Bronchial epithelial cell (primary cell): ENCODE measurements at places on chromosomes 1 and 21. TPM values are rescaled to one million over a fixed set of nuclear protein-coding genes. Genes with fewer than 3 reads are reported as not detected.

- DNase-seq: peak; percentile 80
These were observed 19.7 kb upstream of the IFNLR1 start for GRCh38 chr1:24206516-24207394.

DNA sequence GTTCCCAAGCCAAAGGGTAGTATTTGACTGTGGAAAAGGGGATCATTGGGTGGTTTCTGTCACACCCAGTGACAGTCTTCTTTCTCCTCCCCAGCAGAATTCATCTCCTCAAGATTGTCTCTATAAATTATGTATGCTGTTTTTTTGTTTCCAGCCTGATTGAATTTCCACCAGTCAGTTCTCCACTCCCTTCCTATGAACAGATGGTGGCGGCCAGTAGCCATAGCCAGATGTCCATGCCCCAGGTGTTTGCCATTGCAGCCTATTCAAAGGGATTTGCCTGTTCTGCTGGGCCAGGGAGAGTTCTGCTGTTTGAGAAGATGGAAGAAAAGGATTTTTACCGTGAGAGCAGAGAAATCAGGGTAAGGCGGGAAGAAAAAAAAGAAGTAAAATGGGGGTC lies 12.9 kb downstream of the CFAP57 start:
- DNase-seq: no peak

Gene SLC6A9
- total RNA-seq: 13.4 and 21.9 TPM in 2 replicates

Gene IL20
- 0.53 TPM in 1 of 2 replicates, not detected in the other for total RNA-seq

GRCh38 chr1:226661965-226662364 lies 77.1 kb downstream of the ITPKB start:
- no peak for DNase-seq

GRCh38 chr1:116835161-116835560 lies 74.6 kb upstream of the PTGFRN start:
- DNase-seq: no peak

GRCh38 chr1:25795211-25795610 lies 4.8 kb upstream of the SELENON start:
- no peak for DNase-seq

DNA sequence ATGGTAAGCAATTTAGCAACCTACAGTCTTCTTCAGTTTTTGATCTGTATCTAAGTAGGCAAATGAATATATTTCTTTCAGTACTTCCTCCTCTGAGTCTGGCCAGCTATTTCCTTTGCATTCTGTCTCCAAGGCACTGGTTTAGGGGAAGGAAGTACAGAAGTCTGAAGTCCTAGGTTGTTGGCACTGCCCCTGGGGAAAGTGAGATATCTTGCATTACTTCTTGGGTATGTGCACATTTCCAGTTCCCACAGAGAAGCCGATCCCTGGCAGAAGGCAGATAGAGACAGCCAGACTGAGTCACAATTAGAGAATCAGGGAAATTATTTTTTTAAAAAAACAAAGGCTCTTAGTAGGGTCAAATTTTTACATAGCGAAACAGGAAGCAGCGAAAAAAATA lies 98.8 kb downstream of the RASAL2 start:
- DNase-seq: peak; percentile 64

DNA sequence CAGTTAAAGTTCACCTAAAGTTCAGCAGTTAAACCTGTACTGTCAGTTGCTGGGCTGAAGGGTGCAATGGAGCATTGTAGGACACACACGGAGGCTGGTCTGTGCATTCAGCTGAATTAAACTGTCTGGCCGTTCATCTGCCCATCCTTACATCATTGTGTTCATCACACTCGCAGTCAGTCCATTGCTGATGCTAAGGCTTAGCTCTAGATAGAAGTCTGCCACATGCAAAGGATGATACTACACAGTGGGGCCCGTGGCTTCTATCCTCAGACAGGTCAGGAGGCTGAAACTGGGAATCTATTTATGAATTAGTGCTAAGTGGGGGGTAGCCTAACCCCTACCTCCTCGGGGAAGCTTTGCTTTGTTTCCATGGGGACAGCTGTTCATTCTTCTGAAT lies 60.4 kb downstream of the CNIH3 start:
- DNase-seq: no peak

Gene GJA8
- total RNA-seq: not detected in 2 replicates

DNA sequence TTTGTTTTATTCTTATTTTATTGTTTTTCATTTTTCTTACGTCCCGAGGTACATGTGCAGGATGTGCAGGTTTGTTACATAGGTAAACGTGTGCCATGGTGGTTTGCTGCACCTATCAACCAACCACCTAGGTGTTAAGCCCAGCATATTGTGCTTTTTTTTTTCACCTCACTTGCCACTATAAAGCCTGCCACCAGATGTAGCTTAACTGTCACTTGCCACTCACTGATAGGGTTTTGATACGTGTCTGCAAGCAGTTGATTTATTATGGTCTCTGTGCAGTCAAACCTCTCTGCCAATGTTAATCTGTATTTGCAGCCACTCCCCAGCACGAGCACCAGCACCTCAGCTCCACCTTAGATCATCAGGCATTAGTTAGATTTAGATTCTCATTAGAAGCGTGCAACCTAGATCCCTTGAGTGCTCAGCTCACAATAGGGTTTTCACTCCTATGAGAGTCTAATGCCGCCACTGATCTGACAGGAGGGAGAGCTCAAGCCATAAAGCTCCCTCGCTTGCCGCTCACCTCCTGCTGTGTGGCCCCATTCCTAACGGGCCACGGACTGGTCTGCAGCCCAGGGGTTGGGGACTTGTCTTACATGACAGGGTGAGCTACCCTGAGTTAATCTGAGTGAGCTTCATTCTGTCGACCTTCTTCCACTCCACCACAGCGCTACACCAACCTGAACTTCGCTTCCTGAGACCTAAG lies 17.9 kb upstream of the ABCG1 start:
- DNase-seq: no peak

Gene EXO1
- 0.53 and 0.90 TPM in 2 replicates for total RNA-seq

Gene LRIG2
- 10.1 and 10.3 TPM in 2 replicates for total RNA-seq

- no peak for DNase-seq
These were observed 2162.0 kb downstream of the MRPL39 start for GRCh38 chr21:23445307-23445706.

- DNase-seq: no peak
These were observed 58.6 kb upstream of the C8B start for GRCh38 chr1:57024428-57024827.

Gene TNFAIP8L2
- total RNA-seq: not detected in 2 replicates

- no peak for DNase-seq
These were observed 4.5 kb downstream of the FCAMR start for GRCh38 chr1:206965781-206966180.

DNA sequence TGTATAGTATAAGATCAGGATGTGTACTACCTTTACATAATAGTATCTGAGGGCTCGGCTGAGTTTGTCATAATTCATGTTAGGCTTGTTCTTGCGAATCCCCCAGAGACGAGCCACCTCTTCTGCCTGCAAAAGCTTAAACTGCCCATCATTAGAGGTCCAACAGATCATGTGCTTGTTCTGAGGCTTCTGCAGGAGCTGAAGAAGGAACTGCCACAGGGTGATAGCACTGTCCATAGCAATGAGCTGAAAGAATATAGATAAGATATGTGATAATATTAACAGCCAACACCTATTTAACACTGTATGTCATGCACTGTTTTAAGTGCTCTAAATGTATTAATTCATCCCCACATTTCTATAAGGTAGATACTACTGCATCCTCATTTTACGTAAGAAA lies 8.2 kb downstream of the ELK4 start:
- DNase-seq: no peak

Gene ST6GALNAC5
- total RNA-seq: 0.26 and 2.3 TPM in 2 replicates

Gene FHL3
- 2.6 and 6.7 TPM in 2 replicates for total RNA-seq

Gene CDC7
- total RNA-seq: 0.64 and 2.1 TPM in 2 replicates

Gene CELA2A
- total RNA-seq: not detected in 2 replicates

- no peak for DNase-seq
These were observed 281.4 kb downstream of the GRIK1 start for GRCh38 chr21:29658177-29658933.

Gene EFNA1
- total RNA-seq: 31.9 and 54.3 TPM in 2 replicates

DNA sequence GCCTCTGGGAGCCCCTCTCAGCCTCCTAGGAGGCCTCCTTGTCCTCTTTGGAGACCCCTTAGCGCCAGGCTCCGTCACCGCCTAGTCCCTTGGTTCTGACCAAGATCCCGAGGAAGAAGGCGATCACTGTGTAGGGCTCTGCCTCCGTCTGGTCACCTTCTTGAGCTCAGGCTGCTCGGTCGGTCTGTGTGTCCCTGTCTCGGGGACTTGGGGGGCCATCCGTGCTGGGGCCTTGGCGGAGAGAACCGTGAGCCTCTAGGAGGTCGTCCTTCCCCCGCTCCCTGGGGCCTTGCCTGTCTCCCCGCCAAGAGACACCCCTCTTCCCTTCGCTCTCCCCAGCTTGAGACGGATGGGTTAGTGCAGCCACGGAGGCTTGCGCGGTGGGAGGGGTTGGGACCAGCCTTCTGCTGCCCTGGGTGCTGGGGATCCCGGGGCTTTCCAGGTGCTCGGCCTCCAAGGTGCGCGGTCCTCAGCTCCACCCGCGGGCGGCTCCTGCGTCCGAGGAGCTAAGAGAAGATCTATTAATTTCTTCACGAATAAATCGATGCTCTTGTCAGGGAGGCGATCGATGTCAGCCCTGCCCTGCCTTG lies 701 bp upstream of the INSRR start:
- no peak for DNase-seq

Gene ACKR1
- total RNA-seq: not detected in 2 replicates

- no peak for DNase-seq
These were observed 18.2 kb upstream of the AHCTF1 start for GRCh38 chr1:246949956-246950355.

Gene GPR37L1
- total RNA-seq: under 0.01 TPM in 1 of 2 replicates, not detected in the other

DNA sequence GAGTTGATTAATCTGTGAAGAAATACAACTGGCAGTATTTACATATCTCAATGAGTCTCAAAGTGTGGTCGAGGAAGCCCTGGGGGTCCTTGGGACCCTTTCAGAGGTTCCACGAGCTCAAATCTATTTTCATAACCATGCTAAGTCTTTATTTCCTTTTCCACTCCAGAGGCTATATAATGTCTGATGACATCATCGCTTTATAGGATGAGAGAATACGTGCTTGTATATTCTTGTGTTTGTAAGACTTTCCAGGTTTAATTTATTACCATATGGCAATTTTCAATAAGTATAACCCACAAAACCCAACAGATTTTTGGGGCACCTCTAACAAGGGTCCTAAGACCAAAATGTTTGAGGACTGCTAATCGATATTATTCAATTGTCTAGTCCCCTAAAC lies 1.4 kb upstream of the SLC19A2 start:
- peak; percentile 26 for DNase-seq

Gene TNNT2
- total RNA-seq: 0.26 and 2.0 TPM in 2 replicates

DNA sequence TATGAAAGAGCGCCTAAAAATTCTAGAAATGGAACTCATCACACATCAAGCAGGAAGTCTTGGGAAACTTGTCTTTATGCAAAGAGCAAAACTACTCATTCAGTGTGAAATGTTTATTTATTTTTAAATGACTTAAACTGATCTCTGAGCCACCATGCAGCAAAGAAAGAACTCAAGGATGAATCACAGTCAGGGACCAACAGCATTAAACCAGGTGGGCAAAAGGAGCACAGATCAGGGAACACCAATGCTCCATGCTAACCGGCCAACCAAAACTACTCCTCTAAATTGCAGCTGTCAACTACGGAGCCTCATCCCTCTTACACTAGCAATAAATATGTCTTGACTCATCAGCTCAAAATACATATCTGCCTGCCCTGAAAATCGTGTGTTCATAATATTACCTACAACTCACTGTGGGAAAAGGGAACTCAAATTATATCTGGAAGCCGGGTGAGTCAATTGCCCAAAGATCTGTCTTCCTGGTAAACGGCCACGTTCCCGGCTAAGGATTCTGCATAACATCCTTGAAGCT lies 129.2 kb downstream of the PTPN14 start:
- DNase-seq: peak; percentile 94

DNA sequence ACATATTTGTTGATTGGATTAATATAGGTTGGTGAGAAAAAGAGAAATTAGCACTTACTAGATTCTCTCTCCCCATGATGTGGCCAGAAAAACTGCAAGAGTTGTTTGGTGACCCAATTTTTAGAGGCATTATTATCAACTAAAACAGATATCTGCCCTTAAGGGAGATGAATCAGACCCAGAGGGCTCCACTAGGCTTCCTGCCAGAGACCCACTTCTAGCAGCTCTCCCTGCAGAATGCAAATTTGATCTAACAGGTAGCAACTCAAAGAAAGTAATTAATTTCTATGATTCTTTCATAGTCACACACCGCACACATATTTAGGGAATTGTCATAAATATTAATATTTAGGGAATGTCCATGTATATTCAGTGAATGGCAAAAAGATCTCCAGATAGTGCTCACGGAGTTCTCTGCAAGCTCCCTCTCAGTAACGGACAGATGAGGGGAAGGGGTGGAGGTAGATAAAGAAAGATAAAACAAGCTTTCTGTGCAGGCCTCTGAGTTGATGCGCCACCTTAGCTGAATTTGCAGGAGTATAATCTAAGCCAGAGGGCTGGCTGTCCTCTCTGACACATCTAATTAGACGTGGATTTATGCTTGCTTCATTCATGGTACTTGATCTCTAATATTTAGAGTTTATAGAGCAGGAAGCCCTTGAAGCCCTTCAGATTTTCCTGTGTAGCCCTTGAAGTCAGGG lies 84.1 kb upstream of the CCDC190 start:
- peak; percentile 1 for DNase-seq

- no peak for DNase-seq
These were observed 79.3 kb upstream of the WARS2 start for GRCh38 chr1:119219711-119220110.

DNA sequence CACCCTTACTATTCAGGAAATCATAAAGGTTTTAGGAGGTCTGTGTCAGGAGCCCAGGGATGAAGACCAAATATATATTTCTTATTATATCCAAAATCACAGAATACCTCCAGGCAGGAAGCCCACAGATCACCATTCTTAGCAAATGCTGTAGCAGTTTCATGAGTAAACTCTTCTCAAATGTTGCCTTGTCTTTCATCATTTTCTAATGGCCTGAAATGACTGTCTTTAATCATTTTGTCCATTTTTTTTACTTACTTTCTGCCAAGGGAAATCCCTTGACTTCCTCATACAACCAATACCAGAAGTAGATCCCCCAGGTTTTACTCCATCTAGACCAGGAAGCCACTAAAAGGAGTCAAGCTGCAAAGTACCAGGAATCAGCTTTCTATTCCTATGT lies 32.4 kb downstream of the PSMG1 start:
- no peak for DNase-seq

Gene MR1
- total RNA-seq: 14.7 and 23.8 TPM in 2 replicates

Gene RABIF
- 3.9 and 10.4 TPM in 2 replicates for total RNA-seq

GRCh38 chr1:98057236-98057910 lies 136.5 kb upstream of the DPYD start:
- DNase-seq: no peak

DNA sequence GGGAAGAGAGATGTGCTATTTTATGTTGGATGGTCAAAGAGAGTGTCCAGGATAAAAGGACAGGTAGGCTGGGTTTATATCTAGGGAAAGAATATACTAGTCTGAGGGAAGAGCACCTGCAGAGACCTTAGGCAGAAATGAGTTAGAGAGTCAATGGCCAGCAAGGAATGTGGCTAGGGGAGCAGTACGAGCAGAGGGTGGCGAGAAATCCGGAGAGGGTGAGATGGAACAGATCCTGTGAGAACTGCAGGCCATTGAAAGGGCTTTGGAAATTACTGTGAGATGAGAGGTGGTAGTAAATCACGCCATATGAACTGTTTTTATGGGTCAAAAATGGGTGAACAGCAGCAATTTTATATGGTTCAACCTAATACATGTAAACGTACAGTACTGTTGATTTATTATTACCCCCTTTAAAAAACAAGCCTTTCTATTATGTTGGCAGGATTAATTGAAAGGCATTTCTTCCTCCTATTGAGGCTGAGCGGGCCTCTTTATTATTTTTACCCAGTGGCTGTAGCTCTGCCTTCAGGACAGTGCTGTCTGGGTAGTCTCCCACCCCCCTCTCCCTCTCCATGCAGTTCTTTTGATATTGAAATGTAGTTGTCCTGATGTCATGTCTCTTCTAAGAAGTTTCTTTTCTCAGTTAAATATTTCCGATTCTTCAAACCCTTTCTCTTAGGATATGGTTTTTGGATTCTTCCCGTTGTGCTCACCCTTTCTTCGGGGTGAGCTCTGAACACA lies 75.2 kb upstream of the CD1D start:
- no peak for DNase-seq
